MCF 10A (cell line): ENCODE measurements at places on chromosomes 3 and 15.

GRCh38 chr3:150238995-150239619, 169.0 kb upstream of the TSC22D2 start:
- peak; percentile 60 for DNase-seq

- DNase-seq = no peak
These were observed 58.5 kb downstream of the PIK3R4 start for GRCh38 chr3:130688015-130688688.

DNA sequence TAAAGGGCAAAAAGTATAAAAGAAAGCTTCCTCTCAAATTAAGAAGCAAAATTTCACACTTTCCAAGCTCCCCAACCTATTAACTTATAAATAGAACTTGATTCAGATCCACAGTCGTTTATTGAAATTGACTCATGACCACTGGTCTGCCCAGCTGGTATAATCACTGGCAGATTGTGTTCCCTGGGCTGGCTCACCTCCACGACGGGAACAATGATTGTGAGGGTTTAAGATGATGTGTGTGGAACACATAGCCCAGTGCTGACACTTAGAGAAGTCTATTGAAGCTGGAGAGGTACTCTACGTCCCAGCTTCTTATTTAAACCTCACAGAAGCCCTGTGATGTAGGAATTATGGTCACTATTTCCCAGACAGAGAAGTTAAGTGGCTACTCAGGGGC, 90.4 kb downstream of the MB21D2 start:
- no peak for DNase-seq

GRCh38 chr3:141385406-141386125, 17.3 kb downstream of the ZBTB38 start:
- no peak for DNase-seq

DNA sequence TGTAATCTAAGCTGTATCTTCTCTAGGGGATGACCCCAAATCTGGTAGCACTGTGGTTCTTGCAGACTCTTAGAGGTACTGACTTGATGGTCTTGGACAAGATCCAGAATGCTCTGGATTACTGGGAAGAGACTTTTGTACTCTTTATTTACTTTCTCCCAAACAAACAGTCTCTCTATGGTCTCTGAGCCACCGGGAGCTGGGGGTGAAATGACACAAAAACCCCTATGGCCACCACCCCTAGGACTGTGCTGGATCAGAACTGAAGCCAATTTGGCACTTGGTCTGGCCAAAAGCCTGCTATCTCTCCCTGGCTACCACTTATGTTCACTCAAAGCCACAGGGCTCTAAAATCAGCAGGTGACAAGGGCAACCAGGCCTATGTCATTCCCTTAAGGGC, 50.2 kb upstream of the SI start:
- no peak for DNase-seq

DNA sequence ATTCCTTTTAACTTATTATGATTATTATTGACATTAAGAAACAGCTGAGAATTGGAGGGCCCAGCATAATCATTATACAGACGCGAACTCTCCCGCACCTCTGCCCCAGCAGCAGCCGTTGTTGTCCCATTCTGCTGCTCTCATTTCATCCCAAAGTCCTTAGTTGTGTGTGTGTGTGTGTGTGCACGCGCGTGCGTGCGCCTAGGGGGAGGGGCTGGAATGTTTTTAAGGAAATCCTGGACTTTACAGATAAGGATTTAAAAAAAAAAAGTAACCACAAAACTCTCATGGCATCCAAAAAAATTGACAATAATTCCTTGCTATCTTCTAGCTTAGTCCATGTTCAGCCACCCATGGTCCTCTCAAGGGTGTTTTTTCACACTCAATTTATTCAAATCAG, 134.2 kb downstream of the WNT7A start:
- no peak for DNase-seq

DNA sequence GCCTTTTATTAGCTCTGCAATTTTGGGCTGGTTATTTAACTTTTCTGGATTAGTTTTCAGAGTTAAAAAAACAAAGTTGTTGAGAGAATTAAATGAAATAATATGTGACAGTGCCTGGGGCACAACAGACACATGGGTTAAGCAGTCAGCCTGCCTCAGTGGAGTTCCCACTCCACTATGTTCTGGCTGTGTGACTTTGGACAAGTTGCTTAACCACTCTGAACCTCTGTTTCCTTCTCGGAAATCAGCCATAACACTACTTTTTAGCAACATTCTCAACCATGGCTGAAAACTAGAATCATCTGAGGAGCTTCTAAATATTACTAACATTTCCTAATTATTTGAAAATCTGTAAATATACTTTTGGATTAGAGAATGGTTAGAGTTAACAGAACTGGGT, 56.5 kb upstream of the SLC6A11 start:
- DNase-seq = no peak

- no peak for DNase-seq
These were observed 21.7 kb upstream of the ARHGEF3 start for GRCh38 chr3:56823421-56823926.

GRCh38 chr3:7444886-7445285, 584.0 kb downstream of the GRM7 start:
- DNase-seq = no peak

DNA sequence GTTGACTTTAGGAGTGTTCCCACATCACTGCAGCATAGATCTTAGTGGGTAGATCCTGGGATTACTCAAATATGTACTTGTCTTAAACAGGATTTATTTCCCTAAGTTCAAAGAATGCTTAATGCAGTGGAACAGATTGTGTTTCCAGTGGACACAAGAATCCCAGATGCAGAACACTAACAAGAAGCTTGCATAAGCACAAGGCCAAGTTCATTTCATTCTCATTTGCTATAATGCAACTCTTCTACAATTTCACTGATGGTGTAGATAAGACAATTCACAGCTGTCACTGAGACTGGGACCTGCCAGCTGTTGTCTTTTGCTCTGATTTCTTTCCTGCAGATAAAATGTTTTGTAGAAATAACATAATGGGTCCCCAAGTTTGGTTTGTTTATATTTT, 225.6 kb downstream of the NFKBIZ start:
- no peak for DNase-seq

DNA sequence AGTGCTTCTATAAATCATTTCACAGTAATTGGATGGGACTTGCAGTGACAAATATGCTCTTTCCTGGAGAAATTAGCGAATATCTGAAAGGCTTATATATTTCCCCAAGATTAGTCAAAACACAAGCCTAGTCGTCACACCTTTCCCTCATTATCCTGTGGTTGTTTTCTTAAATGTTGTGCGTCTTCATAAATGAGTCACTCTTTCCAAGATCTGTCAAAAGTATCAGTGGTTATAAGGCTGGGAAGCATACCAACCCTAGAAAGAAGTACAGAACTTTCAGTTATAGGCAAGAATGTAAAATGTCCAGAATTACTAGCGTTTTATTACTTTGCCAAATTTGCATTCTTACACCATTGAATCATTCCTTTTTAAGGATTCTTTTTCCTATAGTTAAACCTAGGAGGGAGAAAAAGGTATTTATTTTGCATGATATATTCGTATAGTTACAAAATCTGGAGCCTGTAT, 33.6 kb downstream of the TMEM212 start:
- peak; percentile 85 for DNase-seq

- no peak for DNase-seq
These were observed 26.2 kb downstream of the CHSY1 start for GRCh38 chr15:101225658-101226057.

DNA sequence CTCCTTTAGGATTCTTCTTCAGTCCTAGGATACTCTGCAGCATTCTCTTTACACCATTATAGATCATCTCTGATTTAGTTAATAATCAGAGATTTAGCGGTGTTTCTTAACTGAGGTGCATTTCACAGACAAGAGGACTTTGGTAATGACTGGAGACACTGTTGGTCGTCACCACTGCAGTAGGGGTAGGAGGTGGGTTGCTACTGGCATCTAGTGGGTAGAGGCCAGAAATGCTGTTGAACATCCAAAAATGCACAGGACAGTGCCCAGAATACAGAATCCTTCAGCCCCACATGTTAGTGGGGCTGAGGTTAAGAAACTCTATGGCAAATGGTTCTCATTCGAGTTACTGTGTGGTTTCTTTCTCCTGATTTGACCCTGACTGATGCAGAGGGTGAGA, 80.4 kb upstream of the LMCD1 start:
- no peak for DNase-seq

GRCh38 chr15:73485372-73485771, 42.4 kb downstream of the REC114 start:
- DNase-seq = peak; percentile 0

DNA sequence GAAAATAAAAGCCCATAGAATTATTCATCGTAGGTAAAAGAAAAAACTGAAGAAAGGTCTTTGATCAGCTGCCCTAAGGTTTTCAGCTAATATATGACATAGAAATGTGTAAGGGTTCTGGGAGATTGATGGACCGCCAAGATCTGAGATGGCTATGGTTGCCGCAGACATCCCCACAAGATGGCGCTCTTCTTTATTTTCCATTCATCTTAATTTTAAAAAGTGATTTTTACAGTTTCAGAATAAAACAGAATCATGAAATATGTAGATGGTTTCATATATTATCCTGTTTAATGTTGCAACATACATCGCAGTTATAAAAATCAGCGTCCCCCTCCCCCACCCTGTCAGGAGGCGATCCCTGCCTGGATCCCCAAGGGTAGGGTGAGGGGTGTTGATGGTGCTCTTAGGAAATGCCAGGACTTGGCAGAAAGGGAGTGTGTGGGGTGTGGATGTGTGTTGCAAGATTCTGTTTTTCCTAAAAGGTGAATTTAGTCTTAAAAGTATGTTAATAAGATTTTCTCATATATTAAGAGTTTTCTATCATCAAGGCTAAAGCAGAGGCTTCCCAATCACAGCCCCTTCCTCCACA, 68.8 kb downstream of the ANXA2 start:
- DNase-seq = peak; percentile 69

DNA sequence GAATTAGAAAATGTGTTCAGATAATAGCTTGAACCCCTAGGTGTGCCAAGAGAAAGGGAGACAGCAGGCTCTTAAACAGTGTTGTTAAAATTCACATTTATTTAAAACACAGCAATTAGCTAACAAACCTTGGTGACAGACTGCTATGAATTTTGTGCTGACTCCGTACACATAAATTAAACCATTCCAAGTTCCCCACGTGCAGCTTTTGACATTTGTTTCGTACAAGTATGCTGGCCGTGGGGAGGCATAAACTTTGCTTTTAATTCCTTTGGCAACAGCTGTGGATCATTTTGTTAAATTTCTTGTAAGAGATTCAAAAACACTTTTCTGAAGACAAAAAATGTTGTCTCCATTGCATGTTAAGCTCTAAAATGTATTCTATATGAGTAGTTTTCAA, 465.3 kb downstream of the FGF12 start:
- DNase-seq = no peak

DNA sequence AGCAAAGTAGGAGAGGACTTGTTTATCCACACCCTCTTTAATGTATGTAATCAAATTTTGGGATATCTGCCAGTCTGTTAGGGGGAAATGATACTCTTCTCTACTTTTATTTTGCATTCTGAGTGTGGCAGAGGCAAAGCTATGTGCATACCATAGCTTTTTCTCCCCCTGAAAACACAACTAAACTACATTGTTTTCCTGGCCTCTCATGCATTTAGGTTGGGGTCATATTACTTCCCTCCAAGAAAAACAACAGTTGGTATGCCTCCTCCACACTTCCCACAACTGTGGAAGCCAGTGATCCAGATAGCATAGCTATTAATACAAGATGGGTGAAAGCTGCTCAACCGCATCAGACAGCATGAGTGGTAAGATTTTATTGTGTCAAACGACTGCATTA, 6.9 kb downstream of the RPL15 start:
- no peak for DNase-seq

DNA sequence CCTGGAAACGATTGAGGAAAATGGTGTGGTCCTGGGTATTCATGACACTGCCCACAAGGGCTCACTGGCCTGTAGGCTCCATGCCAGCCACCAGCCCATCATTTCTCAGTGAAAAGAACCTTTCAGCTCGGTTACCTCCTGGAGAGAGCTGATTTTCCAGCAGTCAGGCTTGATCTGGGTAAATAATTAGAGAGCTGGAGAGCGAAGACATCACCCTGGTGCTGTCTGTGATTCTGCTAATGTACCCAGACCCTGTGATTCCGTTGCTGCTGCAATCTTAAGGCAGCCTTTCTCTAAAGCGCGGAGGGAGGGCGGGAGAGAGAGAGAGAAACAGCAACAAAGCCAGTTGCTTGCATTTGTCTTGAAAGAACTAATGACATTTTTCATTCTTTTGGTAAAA, 221.9 kb upstream of the TOPAZ1 start:
- no peak for DNase-seq

DNA sequence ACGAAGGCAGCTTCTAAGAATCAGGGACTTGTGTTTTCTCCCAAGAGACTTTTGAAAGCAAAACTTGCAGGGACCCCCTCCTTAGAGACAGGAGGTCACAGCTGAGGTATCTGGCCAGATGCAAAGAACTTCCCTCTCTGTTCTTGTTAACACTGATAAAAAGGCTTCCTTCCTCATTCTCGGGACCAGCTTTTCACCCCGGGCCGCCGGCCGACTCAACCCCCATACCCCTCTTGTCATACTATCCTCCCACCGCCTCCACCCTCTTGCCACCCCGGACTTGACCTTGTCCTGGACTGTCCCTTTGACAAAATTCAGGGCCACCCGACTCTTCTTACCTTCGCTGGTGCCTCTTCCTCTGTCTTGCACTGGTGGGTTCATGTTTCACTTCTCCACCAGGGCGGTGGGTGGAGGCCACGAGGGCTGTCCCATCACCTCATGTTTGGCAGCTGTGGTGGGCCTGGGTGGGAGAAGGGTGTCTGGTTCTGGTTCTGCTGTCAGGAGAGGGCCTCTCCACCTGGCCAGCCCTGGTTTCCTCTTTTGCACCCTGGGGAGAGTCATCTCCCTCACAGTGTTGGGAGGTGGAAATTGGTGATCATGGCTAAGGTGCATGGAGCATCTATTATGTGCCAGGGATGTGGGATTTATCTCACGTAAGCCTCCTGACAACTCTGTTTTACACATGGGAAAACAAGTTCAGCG, 32.5 kb downstream of the BHLHE40 start:
- DNase-seq = no peak

DNA sequence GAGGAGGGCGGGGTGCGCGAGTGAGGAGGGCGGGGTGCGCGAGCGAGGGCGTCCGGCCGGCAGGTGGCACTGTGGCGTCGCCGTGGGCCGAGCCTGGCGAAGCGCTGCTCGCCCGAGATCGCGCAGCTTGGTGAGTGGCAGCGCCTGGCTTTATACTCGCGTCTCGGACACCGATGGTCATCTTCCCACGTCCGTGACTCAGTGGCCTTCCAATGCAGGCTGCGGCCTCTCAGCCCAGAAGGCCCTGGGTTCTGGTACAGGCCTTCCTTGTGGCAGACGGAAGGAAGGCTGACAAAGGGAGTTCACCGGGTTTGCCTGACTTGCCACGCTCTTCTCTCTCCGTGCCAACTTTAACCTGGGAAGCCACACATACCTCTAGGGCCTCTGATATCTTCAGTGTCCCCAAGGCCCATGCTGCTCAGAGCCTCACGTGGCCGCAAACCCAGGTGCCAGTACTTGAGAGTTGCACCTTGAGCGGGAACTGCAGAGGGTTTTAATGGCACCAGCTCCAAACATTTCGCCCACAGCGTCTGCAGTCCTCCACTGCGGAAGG, 195.3 kb upstream of the LYSMD4 start:
- DNase-seq = peak; percentile 70

DNA sequence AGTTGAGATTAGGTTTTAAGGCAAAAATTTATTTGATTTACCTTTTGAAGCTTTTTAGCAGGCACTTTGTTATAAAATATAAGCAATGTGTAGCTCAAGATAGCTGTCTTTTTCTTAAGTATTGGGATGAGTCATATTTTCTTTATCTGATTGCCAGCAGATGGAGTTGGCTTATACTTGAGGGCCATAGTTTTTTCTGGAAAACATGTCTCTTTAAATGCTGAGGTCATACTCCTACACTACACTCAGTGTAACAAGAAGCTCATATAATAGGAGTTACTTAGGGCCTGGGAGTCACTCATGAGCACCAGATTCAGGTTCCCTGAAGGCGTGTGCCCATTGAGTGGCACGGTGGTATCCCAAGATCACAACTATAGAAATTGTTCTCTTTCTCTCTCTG, 579.8 kb downstream of the EDEM1 start:
- no peak for DNase-seq
